Activated naive CD8-positive, alpha-beta T cell treated with anti-CD3 and anti-CD28 coated beads for 36 hours (primary cell): ENCODE measurements at places on chromosomes 6 and 20.
A peak's percentile ranks its signal among the peaks of the same experiment; 100 is the strongest.

- no peak for DNase-seq
Measured at GRCh38 chr6:53287336-53288225, 61.2 kb downstream of the ELOVL5 start.

DNA sequence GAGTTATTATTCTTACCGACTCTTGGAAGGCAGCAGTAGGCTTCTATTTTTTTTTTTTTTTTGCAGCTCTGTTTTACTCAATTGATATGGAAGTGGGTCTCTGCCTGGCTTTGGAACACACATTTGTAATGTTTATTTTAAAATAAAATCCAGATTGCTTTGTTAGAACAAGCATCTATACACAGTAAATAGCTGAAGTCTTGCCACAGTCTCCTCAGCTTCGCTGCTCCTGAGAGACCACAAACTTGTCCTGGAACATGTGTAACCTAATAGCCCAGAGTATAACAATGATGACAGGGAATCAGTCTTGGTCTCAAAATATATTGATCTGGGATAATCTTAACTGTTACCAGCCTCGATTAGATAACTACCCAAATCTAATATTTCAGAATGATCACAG lies 299.8 kb upstream of the NOX3 start:
- no peak for DNase-seq

DNA sequence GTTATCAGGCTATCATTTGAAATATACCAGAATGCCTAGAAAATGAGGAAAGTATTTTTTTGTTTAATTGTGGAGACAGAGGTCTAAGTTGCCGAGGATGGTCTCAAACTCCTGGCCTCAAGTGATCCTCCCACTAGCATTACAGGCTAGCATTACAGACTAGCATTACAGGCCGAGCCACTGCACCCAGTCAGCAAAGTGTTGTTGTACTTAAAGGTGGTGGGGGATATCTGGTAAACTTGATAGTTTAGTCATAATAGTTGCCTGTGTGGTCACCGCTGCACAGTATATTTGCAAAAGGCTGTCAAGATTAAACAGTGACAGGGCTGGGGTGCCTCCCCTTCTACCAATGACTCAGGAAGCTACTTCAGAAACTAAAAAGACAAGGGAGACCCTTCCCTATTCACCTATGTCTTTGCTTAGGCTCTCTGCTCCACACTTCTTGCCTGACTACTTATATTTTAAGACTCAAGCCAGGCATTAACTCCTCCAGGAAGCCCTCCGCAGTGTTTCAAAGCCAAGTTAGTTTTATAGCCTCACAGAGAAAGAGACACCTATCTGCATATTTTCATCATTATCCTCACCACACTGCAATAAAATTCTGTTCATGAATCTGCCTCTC lies 3.1 kb upstream of the AKIRIN2 start:
- peak; percentile 35 for DNase-seq

- no peak for DNase-seq
Measured at GRCh38 chr20:77231-77630, 10.2 kb upstream of the DEFB125 start.

DNA sequence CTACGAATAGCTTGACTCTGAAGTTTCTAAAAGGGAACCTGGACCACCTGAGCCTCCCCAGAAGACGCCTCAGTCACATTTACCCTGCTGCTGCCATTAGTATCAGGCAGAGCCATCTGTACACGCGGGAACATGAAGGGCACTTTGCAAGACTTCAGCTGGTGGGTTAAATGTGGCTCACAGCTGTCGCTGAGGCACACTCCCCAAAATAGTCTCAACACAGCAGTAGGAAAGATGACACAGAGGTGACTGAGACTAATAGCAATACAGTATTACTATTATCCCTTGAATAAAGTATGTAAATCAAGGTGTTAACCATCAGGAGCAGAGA lies 29.0 kb downstream of the PSMB1 start:
- DNase-seq, result no peak

GRCh38 chr20:61661583-61661982 lies 404.1 kb downstream of the TAF4 start:
- DNase-seq, result no peak

GRCh38 chr6:16473184-16473907 lies 235.0 kb downstream of the GMPR start:
- DNase-seq, result no peak

GRCh38 chr6:106064142-106064541 lies 22.0 kb upstream of the PRDM1 start:
- no peak for DNase-seq

DNA sequence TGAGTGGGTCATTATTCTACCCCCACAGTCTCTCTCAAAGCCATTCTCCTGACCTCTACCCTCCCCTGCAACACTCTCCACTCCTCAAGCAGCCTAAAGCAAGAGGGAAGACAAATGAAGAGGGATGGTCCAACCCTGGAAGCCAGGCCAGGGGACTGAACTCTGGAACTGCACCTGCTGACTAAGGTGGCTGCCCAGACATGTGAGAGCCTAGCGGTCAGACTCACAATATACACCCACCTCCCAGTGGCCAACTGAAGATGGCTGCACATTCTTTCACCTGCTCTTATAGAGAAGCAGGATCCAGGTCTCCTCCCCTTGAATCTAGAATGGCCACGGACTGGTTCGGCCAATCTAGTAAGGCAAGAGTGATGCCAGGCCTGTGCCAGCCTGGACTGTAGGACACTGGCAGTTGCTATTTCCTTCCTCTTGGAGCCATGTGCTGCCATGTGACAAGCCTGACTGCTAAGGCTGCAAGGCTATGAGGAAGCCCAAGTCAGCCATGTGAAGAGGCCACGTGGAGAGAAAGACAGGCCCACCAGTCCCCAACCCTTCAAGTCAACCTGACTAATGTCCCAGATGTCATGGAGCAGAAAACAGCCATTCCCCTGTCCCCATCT lies 31.8 kb downstream of the ACSS1 start:
- no peak for DNase-seq

GRCh38 chr6:29552512-29553051 lies 7.0 kb downstream of the UBD start:
- no peak for DNase-seq

DNA sequence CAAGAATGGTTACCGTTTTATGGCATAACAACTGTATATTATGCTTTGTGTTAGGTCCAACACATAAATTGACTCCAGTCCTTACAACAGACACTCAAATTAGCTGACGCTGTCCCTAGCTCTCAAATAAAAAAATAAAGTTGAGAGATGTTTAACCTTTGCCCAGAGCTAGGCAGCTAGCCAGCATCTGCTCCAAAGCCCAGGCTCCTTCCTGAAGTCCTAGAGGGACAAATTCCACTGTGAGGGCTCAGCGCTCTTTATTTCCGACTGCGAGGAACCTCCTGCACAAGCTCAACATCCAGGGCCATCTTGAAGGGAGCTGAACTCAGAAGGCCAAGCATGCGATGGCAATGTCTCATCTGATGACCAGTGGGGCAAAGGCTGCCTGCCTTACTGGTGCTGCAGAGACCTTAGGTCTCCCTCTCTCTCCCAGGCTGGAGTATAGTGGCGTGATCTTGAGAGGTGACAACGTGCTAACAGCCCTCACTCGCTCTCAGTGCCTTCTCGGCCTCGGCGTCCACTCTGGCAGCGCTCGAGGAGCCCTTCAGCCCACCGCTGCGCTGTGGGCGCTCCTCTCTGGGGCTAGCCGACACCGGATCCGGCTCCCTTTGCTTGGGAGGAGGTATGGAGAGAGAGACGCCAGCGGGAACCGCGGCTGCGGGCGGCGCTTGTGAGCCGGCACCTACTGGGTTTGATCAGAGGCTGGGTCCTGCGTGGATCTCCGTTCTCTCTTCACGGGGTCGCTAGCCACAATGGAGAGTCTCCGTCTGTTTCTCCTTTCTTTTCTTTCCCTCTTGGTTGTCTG lies 24.7 kb upstream of the GFOD1 start:
- DNase-seq, result no peak

- DNase-seq, result no peak
Measured at GRCh38 chr20:53395188-53395923, 198.3 kb downstream of the ZNF217 start.

DNA sequence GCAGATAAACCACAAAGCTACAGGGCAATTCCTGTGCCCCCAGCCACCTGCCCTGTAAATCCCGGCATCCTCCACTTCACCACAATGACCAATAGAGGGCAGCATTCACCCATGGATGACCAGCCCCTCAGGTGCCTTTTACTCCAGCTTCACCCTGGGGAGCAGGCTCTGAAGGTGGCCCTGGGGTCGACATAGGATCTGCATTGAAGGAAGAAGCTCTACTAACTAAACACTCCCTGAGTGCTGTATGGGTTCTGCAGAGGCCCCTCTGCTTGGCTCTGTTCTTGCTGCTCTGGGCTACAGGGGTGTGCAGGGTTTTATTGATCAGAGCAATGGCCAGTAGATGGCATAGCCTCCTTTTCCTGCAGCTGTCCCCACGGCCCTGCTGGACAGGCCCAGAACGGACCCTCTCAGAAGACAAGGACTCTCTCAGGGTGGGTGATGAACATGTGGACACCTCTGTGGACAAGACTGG lies 20.3 kb downstream of the CST4 start:
- DNase-seq, result peak; percentile 40

DNA sequence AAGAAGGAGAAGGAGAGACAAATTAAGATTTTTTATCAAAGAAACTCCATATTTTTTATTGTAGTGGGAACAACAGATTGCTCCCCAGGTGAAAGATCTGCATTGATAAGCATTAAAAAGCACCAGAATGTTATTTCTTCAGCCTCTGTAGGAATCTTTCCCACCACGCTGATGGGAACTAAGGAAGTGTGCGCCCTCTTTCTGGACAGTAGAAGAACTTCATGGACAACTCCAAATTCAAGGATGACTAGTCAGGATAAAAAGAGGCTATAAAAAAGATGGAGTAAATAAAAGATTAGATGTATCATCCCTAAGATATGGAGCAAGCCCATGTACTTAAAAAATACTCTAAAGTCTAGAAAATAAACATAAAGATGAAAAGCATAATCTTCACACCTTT lies 45.8 kb upstream of the PAK5 start:
- DNase-seq, result no peak

DNA sequence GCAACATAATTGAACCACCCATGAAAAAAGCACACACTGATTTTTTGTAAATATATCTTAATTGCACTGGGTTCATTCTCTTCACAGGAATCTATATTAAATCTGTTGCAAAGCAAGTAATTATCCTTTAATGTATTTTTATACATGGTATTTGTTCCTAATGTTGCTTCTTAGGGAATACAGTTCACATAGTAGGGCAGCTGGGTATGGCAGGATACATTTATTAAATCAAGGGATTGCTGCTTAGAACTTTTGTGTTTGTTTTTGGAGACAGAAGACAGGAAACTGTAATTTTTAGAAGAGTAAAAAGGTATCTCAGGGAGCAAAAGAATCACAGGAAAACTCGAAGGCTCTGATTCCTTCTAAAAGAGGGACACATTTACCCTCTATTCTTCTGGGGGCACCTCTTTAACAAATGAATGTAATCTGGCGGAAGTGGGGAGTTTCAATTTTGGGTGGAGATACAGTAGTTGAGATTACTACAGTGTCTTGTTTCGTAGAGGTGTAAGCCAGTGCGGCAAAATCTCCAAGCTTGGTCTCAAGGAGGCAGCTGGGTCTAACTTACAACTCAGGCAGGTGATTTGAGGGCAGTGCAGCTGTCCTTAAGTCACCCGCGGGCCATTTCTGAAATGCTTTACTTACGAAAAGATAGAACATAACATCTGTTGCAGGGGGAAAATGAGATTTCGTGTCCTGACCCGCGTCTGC lies 812 bp upstream of the SMIM13 start:
- DNase-seq, result peak; percentile 23

DNA sequence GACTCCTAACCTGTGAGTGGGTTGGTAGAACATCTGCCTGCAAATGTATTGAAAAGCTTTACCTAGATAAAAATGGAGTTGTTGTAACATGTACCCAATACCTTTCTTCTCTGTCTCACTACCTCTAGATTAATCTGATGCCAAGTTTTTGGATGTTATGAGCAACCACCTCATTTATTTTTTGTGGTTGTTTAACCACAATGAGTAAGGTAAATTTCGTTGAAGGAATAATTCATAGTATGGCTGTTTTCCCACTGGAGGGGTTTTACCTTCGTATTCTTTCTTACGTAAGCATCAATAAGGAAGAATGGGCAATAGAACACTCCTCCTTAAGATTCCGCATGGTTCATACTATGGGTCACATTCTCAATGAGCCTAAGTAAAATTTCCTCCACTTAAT lies 165.4 kb downstream of the CDH26 start:
- DNase-seq, result no peak

GRCh38 chr6:66717801-66718200 lies 1010.8 kb upstream of the EYS start:
- DNase-seq, result no peak

DNA sequence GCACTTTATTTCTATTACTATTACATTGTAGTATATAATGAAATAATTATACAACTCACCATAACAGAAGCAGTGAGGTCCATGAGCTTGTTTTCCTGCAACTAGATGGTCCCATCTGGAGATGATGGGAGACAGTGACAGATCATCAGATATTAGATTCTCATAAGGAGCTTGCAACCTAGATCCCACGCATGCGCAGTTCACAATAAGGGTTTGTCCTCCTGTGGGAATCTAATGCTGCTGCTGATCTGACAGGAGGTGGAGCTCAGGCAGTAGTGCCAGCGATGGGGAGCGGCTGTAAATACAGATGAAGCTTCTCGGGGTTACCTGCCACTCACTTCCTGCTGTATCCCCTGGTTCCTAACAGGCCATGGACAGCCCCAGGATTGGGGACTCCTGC lies 139.5 kb upstream of the TCF21 start:
- no peak for DNase-seq

- no peak for DNase-seq
Measured at GRCh38 chr20:62139636-62140035, 3.6 kb downstream of the PSMA7 start.

- no peak for DNase-seq
Measured at GRCh38 chr20:38870733-38871559, 55.3 kb upstream of the FAM83D start.

GRCh38 chr6:142942805-142943227 lies 2.2 kb downstream of the HIVEP2 start:
- no peak for DNase-seq

GRCh38 chr20:25592135-25592852 lies 7.0 kb upstream of the NINL start:
- DNase-seq, result no peak

GRCh38 chr6:149140137-149140909 lies 177.2 kb upstream of the TAB2 start:
- peak; percentile 66 for DNase-seq
